NCI-H2171 (cell line): ENCODE measurements at places on chromosomes 7 and 10.
A peak's percentile ranks its signal among the peaks of the same experiment; 100 is the strongest.

GRCh38 chr10:44427479-44427878 lies 42.6 kb upstream of the CXCL12 start:
- no peak for DNase-seq

GRCh38 chr7:100556541-100556940 lies 17.2 kb downstream of the SAP25 start:
- DNase-seq: no peak

- no peak for DNase-seq
Measured at GRCh38 chr7:45359776-45360175, 202.2 kb downstream of the RAMP3 start.

DNA sequence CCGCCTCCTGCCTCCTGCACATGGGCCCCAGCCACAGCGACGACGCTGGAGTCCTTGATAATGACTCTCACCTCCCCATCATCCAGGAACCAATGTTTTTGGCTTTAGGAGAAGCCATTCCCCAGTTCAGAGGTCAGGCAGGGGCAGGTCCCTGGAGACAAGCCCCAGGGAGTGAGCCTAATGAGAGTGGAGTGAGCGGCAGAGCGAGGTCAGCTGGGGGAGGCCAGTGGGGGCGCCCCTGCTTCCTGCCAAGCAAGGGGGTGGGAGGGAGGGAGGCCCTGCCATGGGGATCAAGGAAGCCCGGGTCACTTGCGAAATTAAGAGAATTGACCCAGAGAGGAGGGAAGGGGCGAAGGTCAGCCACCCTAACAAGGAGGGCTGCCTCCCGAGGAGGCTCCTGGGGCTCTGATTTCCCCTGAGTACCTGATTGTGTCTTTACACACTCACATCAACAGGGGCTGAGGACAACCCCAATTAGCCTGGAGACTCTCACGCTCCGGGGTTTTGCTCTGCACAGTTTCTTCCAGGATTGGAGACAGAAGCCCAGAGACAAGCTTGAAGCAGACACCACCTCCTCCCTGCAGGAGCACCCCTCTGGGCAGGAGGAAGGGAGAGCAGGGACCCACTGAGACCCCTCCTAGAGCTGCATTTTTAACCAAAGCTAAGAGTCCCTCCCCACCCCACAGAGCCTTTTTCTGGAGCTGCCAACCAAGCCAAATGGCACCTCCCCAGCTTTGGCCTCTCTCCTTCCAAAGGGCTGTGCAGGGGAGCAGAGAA lies 112.1 kb downstream of the COL13A1 start:
- no peak for DNase-seq

- no peak for DNase-seq
Measured at GRCh38 chr10:121478556-121478955, 119.7 kb downstream of the FGFR2 start.

DNA sequence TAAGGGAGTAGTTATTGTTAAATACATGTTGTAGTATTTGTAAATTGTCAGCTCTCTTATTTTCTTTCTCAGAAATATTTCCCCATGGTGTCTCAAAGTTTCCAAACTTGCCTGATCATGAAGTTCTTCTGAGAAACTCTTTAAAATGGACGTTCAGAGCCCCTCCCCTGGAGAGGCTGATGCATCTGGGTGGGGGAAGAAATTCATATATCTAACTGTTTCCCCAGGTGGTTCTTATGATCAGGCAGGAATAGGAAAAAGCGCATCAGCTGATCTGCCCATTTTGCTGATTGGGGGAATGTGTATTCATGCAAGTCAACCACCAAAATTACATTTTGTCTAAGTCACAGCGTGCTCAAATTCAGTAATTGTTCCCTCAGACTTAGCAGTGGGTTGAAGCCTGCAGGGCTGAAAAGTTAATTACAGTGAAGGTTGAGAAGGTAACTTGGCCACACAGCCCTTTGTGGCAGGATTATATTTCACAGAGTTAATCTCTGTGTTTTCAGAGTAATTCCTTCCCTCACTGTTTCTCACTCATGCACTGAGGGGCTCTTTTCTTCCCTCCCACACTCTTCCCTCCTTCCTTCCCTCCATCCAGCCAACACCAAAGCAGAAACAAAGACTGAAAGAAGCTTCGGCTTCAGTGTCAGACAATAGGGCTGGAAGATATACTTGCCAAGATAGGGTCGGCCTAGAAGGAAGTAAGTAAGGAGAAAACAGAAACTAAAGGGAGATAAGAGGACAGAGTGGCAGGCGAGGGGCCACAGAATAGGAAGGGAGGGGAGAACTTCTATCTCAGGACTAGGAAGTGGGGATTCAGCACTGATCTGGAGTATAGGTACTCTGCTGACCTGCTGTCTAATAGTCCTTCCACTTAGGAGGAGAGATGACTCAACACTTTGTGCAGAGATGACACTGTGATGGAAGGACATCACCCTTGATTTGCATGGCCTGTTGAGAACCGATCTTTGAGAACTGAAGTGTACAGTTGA lies 50.5 kb upstream of the STARD3NL start:
- DNase-seq: no peak

GRCh38 chr7:116502201-116503096 lies 2.9 kb downstream of the CAV2 start:
- no peak for DNase-seq

DNA sequence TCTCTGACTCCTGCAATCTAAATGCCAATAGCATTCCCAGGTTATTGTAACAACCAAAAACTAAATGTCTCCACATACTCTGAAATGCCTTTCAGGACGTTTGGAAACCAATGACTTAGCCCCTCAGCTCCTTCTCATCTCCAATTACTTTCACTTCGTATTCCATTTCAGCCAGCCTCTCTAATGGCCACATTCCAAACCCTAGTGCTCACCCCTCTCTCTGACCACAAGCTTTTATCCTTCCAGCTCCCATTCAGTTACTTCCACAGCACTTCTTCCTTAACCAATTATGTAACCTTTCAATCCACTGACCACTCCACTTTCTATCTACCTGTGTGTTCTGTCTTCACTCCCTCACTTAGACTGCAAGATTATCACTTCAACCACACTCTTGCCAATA lies 4.3 kb downstream of the NOC3L start:
- no peak for DNase-seq

DNA sequence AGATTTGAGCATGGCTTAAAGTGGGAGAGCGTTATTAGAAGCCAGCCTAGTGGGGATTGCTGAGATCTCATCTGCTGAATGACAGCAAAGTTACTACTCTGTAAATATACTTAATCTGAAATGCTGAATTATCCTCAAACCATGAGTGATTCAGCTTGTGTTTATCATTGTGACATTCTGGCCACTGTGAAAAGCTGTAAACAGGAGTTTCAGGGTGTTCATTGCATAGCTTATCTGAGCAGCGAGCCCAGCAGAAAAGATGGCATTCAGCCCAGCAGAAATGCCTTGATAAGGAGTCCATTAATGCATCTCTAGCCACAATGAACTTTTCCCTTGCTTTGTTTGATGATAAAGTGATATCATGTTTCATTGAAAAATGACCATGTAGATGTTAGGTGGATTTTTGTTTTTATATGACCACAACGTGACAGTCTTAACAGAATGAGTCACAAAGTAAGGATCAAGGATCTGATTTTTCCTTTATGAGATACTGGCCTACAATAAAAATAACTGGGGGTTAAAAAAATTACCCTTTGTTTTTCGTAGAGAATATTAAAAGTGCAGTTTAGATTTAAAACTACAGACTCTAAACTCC lies 7.8 kb downstream of the TES start:
- no peak for DNase-seq

DNA sequence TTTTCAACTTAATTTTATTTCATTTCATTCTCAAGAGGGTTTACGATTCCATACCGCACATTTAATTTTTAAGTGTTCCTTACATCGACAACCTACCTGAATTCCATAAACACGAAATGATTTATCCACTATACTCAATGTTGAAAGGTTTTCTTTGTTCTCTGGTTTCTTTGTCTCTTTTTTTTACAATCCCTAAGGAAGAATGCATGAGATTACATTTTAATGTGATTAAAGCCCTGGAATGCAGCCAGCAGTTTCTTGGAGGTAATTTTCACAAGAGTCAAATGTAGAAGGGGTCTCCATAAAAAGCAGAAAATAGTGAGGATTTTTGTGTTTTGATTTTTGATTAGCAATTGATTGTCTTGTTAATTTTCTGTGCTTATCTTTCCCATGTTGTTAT lies 59.2 kb upstream of the ADCY1 start:
- no peak for DNase-seq

DNA sequence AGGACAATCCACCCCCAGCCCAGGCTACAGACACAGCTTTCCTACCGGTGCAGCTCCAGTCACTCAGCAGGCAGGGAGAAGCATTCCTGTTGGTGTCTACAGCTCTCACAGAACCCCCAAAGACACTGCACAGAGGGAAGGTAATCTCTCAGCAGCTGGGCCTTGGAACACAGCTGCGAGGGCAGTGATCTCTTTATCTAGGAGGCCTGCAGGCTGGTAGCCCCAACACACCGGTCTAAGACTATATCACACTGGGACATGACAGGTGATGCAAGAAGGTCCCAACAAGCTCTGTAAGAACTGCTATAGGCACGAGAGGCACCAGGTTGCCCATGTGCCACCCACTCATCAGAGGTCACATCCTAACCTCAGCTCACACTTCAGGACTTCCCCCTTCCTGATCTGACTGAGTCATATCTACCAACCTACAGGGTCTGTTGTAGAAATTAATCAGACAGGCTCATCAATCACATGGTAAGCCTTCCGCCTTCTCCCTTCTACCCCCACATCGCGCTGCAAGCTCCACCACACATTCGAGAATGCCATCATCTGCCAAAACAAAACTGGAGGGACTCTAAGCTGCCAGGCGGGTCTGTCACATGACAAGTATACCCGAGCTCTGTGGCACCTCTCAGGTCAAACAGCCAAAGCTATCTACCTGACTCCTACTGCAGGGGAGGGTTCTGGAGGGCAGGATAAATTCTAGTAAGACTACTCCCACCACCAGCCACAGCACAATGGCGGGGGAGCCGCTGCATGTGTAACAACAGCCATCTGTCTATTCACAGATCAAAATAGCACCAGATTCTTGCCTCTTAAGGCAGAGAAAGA lies 26.1 kb downstream of the FAM53B start:
- DNase-seq: no peak

DNA sequence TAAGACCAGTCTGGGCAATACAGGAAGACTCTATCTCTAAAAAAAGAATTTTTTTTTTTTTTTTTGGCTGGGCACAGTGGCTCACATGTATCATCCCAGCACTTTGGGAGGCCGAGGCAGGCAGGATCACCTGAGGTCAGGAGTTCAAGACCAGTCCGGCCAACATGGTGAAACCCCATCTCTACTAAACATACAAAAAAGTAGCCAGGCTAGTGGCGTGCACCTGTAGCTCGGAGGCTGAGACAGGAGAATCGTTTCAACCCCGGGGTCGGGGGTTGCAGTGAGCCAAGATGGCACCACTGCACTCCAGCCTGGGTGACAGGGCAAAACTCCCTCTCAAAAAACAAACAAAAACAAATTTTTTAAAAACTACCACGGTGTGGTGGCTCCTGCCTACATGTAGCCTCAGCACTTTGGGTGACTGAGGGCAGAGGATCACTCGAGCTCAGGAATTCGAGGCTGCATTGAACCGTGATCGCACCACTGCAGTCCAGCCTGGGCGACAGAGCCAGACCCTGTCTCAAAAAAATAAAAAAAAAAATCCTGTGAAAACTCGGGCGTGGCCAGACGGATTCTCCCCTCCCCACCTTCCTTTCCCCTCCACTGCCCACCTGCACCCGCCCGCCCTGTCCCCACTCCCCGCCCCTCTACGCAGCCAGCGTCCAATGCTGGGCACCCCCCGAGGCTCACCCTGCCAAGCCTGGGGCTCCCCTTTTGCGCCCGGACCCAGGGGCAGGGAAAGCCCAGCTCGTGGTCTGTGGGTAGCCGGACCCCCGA lies 745 bp upstream of the ORAI2 start:
- DNase-seq: no peak

DNA sequence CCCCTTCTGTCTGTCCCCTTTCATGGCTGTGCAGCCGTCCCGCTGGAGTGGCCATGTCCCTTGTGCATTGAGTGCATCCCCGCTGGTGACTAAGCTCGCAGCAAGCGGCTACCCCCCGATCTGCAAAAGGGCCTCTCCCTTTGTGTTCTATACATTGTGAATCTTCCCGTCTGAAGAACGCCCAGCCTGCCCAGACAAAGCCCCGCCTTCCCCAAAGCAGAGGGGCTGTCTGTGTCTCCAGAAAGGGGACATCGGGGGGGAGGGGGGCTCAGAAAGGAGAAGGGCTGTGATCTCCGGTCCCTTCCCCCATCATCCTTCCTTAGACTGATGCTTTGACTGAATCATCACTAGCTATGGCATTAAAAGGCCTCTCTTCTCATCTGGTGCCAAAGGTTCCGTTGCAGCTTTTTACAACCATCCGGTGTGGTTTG lies 11.9 kb downstream of the NPTX2 start:
- DNase-seq: no peak

GRCh38 chr7:70143075-70144044 lies 545.1 kb downstream of the AUTS2 start:
- DNase-seq: peak; percentile 43

DNA sequence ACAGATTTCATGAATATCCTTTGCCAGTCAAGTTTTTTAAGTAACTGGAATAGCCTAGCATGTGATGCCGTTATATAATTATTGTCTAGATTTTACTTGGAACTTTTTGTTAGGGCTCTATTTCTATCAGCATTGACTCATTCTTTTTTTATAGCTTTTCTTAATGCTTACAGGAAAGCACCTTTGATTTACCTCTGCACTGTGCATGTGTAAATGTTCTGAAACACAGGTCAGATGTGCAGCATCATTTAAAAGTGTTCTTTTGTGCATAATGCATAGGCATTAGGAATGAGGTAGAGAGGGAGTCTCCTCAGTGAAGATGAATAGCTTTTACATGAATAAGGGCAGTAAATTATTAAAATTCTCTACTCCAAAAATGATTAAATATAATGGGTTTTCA lies 669.3 kb upstream of the MBL2 start:
- DNase-seq: no peak

DNA sequence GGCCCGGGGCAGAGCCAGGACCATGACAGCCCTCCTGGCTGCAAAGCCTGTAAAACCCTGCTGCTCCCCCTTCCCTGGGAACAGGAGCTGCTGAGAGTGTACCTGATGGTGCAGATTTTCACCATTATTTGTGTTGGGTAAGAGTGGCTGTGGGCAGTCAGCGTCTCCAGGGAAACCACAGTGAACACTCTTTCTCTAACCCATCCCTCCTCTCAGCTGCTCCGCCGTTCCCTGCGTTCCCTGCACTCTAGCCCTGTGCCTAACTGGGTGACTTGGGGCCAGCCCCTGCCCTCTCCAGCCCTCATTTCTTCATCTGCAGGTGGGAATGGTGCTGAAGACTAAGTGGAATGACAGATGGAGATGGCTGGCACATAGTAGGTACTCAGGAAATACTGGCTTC lies 75.9 kb upstream of the PCBD1 start:
- DNase-seq: no peak
